ENCODE measurements at places on chromosomes 12 and 14.

GRCh38 chr12:56151672-56152131, 685 bp upstream of the MYL6B start:
- DNase-seq, result peak; percentile 33

DNA sequence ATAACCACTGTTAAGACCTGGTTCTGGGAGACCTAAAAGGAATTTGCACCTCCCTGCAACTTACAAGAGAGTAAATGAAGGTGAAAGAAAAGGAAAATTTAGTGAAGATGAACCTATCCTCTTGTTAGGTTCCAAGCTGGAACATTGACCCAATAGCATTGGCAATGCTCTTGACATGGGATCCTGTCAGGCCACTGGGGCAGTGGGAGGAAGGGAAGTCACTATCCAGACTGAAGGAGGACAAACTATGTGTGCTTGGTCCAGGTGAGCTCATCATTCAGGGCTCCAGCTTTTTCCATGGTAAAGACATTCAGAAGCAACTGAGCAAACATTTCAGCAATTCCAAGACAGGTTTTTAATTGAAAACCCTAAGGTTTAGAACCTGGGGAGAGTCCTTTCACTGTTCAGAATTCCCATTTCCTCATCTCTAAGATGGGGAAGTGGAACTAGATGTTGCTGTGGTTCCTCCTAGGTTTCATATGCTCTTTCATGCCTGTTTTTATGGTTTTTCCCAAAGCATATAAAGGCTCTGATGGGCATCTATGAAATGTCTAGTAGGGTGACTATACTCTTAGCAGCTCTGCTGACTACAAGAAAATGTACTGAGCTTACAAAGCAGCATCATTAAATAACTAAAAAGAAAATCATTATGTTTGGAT, 33.1 kb downstream of the MAPK1IP1L start:
- no peak for DNase-seq

- DNase-seq, result no peak
Measured at GRCh38 chr12:13390381-13390861, 193.9 kb downstream of the EMP1 start.

DNA sequence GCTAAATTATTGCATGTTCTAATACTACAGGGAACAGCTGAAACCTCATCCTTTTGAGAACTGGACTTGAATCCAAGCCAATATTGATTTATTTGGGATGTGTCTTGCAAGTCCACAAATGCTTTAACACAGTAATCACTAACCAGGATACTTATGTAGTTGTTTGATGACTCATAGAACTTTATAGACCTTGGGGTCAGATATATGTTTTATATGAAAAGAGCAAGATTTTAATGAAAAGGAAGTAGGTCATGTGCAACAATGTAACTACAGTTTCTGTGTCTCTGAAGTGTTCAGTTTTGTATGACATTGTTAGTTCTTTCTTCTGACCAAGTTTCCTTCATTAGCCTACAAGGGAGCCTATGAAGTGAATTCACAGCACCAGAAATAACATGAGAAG, 352.0 kb downstream of the ZFP36L1 start:
- no peak for DNase-seq

DNA sequence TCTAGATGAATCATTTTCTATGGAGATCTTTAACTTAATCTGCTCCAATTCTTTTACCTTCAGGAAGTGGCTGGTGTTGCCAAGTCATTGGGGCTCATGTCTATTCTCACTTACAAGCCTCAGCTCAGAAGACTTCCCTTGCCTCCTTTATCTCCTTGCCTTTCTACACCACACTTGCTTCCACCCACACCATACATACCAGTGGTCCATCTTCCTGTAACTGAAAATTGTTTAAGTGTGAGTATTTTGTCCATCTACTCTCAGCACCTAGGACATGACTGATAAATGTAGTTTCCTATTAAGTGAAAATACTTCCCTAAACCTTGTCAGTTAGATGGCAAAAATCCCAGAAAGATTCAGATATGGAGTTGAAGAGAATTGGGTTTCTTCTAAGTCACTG, 199.7 kb upstream of the CPNE8 start:
- no peak for DNase-seq

Data from stimulated activated CD8-positive, alpha-beta memory T cell treated with anti-CD3 and anti-CD28 coated beads, Interleukin-2, amount 100 ng/mL, for 1 hour (primary cell).